Activated CD4-positive, alpha-beta T cell treated with anti-CD3 and anti-CD28 coated beads for 36 hours (primary cell): ENCODE measurements at places on chromosomes 12 and 14.

- H3K27me3 ChIP-seq = no peaks in the 10 kb centered on the region
- H3K27ac ChIP-seq = no peak overlapping the region
- H3K36me3 ChIP-seq = peaks cover 23% of the 10 kb centered on the region
- no peak overlapping the region for H3K4me3 ChIP-seq
Observed at GRCh38 chr12:92779902-92780301, 77.1 kb downstream of the PLEKHG7 start.

GRCh38 chr12:124456652-124457152 lies 110.7 kb downstream of the NCOR2 start:
- peak; percentile 54 for DNase-seq
- H3K36me3 ChIP-seq = peaks cover 29% of the 10 kb centered on the region
- H3K27me3 ChIP-seq = no peaks in the 10 kb centered on the region
- peaks cover 47% of the 10 kb centered on the region for H3K4me1 ChIP-seq
- peak overlapping the region; percentile 39 for H3K4me3 ChIP-seq
- H3K27ac ChIP-seq = no peak overlapping the region

DNA sequence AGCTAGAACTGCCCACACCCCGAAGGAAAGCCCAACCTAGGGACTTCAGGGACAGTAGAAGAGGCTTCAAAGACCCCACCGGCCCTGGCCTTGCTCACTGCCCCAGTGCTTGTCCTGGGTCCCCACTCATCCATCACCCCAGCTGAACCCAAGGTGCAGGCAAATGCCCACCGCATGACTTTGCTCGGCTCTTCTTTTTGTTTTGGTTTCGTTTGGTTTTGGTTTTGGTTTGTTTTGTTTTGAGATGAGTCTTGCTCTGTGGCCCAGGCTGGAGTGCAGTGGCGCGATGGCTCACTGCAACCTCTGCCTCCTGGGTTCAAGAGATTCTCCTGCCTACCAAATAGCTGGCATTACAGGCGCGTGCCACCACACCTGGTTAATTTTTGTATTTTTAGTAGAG lies 9.0 kb downstream of the CCDC85C start:
- H3K27me3 ChIP-seq = no peaks in the 10 kb centered on the region
- DNase-seq = peak; percentile 68
- no peaks in the 10 kb centered on the region for H3K36me3 ChIP-seq

DNA sequence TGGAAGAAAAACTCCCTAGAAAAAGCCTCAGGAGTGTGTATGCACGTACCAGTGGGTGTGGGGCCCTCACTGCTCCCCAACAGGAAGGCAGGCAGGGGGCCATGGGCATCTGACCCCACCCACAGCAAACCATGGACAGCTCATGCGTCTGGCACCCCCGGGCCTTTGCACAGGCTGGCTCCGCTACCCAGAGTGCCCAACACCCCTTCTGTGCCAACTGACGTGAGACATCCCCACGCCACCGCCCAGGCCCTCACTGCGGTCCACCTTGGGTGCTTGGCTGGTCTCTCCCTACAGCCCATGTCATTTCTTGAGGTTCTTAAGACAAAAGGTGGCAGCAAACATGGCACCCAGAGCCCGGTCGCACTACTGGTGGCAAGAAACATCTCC lies 91.4 kb downstream of the NCOR2 start:
- no peak for DNase-seq
- peaks cover 26% of the 10 kb centered on the region for H3K4me1 ChIP-seq
- peaks cover 73% of the 10 kb centered on the region for H3K36me3 ChIP-seq
- H3K4me3 ChIP-seq = no peak overlapping the region
- no peak overlapping the region for H3K27ac ChIP-seq

GRCh38 chr14:71452987-71453386 lies 479.2 kb upstream of the RGS6 start:
- H3K27ac ChIP-seq = no peak overlapping the region
- H3K36me3 ChIP-seq = no peaks in the 10 kb centered on the region
- H3K4me3 ChIP-seq = no peak overlapping the region
- DNase-seq = no peak
- H3K27me3 ChIP-seq = no peaks in the 10 kb centered on the region
- peaks cover 15% of the 10 kb centered on the region for H3K4me1 ChIP-seq

DNA sequence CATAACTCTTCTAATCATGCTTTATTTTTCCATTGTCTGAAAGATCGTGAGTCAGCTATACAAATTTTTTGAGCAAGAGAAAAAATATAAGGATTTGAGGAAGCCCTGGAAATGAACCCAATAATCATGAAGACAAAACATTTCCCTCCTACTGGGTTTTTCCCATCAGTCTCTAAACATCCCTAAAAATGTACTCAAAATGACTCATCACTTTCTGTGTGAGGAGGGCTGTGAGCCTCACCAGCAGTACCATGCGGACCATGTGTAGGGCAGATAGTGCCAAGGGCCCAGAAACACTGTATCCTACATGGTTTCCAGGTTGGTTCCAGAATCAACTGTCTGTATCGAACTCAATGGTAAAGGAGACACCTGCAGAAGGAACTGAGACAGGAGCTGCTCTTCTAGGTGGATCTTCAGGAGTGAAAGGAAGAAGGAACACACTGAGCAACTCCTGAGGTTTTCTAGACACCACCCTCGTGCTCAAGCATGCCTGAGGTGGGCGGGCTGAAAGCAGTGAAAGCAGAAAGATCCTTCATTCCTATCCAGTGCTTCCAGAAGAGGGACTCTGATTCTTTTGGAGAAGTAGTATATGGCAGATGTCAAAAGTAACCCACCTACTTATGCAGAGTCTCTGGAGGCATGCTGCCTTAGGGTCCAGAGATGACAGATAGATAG lies 48.6 kb upstream of the RHOJ start:
- no peaks in the 10 kb centered on the region for H3K36me3 ChIP-seq
- no peak overlapping the region for H3K4me3 ChIP-seq
- H3K4me1 ChIP-seq = no peaks in the 10 kb centered on the region
- no peak overlapping the region for H3K27ac ChIP-seq
- peaks cover 7% of the 10 kb centered on the region for H3K27me3 ChIP-seq

DNA sequence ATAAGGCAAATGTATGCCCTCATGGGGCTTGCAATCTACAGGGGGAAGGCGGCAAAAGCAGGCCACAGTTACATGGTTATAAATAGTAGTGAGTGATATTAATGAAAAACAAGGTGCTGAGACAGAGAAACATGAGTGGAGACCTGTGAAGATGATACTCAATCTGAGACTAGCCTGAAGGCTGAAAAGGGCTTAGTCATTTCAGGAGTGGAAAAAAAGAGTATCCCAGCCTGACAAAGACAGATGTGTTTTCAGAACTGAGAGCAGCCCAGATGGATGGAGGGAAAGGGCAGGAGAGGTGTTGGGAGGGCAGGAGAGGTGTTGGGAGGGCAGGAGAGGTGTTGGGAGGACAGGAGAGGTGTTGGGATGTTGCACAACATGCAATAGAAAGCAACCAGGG lies 181.9 kb downstream of the C12orf42 start:
- no peaks in the 10 kb centered on the region for H3K27me3 ChIP-seq
- no peaks in the 10 kb centered on the region for H3K36me3 ChIP-seq
- no peak overlapping the region for H3K4me3 ChIP-seq
- peaks cover 3% of the 10 kb centered on the region for H3K4me1 ChIP-seq
- no peak for DNase-seq
- H3K27ac ChIP-seq = no peak overlapping the region

DNA sequence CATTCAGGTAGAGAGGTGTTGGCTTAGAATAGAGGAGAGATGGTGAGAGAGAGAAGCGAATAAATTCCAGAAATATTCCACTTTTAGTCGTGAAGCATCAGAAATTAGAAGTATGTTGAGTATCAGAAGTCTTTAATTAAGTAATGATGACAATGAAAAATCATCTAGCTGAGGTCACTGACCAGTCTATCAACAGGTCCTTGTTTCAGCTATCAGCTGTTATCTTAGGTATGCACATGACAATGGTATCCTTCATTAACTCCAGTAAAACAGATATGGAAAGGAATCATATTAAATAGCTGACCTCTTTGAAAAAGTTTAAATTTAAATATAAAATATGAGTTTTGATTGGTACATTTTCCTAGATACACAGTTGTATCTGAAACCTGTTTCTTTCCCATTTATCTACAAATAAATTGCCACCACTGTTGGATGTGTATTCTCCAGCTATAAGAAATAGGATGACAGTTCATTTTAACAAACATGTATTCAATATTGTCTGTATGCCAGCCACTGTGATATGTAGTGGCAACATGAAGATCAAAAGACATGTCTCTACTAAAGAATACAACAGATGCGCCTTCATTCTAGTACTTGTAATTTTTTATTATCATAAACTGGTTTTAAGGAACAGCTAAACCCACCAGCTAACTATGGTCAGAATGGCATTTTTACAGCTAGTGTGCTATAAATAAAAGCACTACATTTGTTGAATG lies 424.2 kb upstream of the DCN start:
- H3K4me3 ChIP-seq = no peak overlapping the region
- H3K27me3 ChIP-seq = no peaks in the 10 kb centered on the region
- peaks cover 11% of the 10 kb centered on the region for H3K4me1 ChIP-seq
- H3K36me3 ChIP-seq = no peaks in the 10 kb centered on the region
- no peak overlapping the region for H3K27ac ChIP-seq

DNA sequence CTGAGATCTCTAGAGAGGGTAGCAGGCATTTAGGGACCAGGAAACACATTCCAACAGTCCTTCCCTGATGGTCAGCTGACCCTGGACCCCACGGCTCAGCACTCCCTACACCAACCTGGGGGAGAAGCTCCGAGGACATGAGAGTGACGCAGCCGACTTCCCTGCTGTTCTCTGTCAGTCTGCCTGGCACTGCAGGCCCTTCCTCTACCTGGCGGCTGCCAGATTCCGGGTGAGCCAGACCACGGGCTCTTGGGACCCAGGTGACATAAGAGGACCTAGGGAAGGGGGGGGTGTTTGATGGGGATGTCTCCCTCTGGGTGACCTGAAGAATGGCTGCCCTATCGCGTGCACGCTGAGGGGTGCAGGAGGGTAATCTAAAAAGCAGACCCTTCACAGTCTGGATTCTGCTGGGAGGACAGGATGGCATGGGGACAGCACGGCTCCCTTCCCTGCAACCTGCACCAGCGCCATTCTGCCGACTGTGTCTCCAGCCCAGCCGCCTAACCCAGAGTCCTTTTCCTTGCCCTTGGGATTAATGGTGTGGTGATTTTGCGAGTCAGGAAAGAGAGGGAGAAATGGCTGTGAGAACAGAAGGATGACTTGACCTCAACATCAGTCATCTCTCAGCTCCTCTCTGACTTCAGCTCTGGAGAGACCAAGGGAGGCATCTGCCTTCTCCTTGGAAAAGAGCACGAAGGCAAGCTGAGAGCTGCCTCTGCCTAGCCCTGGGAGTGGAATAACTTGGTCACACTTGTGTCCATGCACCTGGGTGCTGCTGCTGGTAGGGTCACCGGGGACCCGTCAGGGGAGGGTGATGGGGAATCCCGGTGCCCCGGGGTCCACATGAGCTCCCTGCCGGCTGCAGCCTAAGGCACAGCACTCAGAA lies 158.5 kb downstream of the CALM1 start:
- H3K27ac ChIP-seq = no peak overlapping the region
- H3K36me3 ChIP-seq = no peaks in the 10 kb centered on the region
- H3K27me3 ChIP-seq = no peaks in the 10 kb centered on the region
- H3K4me1 ChIP-seq = no peaks in the 10 kb centered on the region

DNA sequence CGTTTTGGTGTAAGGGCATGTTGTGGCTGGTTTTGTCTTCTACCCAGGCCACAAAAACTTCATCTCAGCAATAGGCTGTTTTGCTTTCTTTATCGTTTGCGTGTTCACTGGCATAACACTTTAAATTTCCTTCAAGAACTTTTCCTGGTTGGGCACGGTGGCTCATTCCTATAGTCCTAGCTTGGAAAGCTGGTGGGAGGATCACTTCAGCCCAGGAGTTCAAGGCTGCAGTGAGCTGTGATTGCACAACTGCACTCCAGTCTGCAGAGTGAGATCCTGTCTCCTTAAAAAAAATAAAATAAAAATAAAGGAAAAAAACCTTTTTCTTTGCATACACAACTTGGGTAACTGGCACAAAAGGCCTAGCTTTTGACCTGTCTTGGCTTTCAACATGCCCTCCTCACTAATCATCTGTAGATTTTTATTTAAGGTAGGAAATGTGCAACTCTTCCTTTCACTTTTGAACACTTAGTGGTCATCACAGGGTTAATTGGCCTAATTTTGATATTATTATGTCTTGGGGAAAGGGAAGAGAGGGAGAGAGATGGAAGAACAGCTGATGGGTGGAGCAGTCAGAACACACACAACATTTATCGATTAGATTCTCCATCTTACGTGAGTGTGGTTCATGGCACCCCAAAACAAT lies 78.9 kb upstream of the PSMA6 start:
- H3K27ac ChIP-seq = no peak overlapping the region
- H3K4me1 ChIP-seq = peaks cover 12% of the 10 kb centered on the region
- H3K27me3 ChIP-seq = no peaks in the 10 kb centered on the region
- DNase-seq = no peak
- H3K36me3 ChIP-seq = peaks cover 4% of the 10 kb centered on the region

GRCh38 chr12:54042970-54043853 lies 10.4 kb downstream of the HOXC5 start:
- H3K4me1 ChIP-seq = peaks cover 5% of the 10 kb centered on the region
- no peak overlapping the region for H3K4me3 ChIP-seq
- no peak overlapping the region for H3K27ac ChIP-seq
- H3K36me3 ChIP-seq = no peaks in the 10 kb centered on the region
- no peak for DNase-seq
- peaks cover 65% of the 10 kb centered on the region for H3K27me3 ChIP-seq

- H3K27ac ChIP-seq = no peak overlapping the region
- H3K4me3 ChIP-seq = peak overlapping the region; percentile 90
- no peak for DNase-seq
- peaks cover 25% of the 10 kb centered on the region for H3K36me3 ChIP-seq
Observed at GRCh38 chr12:109571773-109572505, 1.4 kb downstream of the MMAB start.

DNA sequence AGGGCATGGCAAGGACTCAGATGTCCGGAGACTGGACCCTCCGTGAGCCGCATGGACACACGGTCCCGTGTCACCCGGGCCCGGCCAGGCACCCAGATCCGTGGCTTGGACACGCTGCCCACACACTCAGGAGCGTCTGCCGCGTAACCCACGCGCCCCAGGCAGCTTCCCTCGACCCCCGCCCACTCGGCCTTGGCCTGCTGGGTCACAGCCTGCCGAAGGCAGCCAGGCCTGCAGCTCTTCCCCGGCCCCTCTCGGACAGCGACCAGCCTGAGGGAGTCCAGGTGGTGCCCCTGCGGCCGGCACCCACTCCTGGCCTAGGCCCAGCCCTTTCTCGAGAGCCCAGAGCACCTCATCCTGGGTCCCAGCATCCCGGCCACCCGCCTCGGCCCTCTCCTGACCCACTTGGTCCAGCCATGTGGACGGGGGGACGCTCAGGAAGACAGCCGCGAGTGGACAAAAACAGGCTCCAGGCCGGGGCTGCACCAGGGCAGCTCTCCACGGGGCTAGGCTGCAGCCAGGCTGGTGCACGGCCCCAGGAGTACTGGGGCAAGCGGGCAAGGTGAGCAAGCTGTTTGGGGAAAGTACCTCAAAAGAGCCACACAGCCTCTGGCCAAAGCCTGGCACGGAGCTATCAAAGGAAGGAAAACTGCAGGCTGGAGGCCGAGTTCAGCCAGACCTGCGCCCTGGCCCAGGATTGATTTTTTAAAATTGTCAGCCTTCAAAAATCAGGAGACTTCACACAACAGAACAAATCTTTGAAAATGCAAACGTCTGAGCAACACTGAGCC lies 6.5 kb downstream of the AKT1 start:
- no peak overlapping the region for H3K4me3 ChIP-seq
- no peak overlapping the region for H3K27ac ChIP-seq
- H3K27me3 ChIP-seq = no peaks in the 10 kb centered on the region
- peaks cover 30% of the 10 kb centered on the region for H3K4me1 ChIP-seq
- no peak for DNase-seq
